Omental fat pad (tissue), 4 donors: ENCODE measurements at places on chromosomes 1 and 21. TPM values are rescaled to one million over a fixed set of nuclear protein-coding genes. Genes with fewer than 3 reads are reported as not detected.

Gene RSPO1
- 13.6 TPM for total RNA-seq

DNA sequence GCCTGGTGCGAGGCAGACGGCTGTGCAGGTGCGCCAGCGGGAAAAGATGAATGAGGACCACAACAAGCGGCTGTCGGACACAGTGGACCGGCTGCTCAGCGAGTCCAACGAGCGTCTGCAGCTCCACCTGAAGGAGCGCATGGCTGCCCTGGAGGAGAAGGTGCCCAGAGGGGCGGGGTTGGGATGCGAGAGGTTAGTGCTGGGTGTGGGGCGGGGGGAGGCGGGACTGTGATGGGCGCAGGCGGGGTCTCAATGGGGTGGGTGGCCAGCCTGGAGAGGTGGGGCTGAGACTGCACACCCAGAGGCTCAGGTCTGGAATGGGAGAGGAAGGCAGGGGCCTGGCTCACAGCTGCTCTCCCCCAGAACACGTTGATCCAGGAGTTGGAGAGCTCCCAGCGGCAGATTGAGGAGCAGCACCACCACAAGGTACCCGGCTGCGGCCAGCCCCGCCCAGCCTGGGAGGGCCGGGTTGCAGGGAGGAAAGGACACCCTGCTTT, 22.3 kb downstream of the PPFIA4 start:
- no peak for DNase-seq

DNA sequence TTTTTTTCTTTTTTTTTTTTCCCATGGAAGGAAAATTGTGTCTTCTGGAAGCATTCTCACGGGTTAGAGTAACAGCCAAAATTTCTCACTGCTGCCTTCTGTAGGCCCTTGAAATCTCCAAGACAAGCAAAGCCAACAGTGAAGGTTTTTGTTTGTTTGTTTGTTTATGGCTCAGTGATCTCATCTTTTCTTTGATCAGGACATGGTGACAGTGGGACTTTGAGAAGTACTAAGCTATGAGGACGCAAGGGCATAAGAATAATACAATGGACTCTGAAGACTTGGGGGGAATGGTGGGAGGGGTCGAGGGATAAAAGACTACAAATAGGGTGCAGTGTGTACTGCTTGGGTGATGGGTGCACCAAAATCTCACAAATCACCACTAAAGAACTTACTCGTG, 419.4 kb downstream of the PTPRC start:
- DNase-seq: no peak

DNA sequence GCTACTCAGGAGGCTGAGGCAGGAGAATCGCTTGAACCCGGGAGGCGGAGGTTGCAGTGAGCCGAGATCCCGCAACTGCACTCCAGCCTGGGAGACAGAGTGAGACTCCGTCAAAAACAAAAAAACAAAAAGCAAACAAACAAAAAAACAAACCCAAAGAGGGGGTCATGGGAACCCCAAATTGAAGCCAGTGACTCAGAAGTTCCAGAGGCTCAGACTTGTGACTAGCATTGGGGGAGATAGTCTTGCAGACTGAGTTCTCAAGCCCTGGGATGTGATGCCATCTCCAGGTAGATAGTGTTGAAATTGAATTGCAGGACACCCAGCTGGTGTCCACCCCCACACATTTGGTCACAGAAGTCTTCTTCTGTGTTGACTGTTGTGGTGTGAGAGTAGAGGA, 24.9 kb upstream of the ENO1 start:
- DNase-seq: no peak

Gene ZMYND12
- 1.6 TPM for total RNA-seq

Gene KCNE2
- not detected for total RNA-seq

- DNase-seq: no peak
These were observed 14.4 kb upstream of the SCCPDH start for GRCh38 chr1:246709835-246710234.

DNA sequence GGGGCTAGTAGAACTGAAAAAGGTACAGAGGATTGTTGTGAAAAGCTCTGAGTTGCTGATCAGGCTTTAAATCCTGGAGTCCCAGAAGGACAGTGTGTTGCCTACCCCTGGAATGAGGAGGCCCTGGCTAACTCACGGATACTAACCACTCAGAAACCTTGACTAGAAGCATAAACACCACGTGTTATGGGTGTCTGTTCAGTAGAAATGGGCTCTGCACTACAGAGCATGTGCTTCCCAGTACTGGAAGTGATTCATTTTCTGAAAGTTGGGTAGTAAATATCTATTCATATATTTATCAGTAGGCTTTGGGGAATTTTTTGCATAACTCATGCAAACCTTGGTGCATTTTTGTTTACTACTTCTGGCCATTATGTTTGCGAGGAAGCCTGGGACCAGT, 15.1 kb upstream of the CLCA1 start:
- no peak for DNase-seq

Gene CRYAA
- total RNA-seq: not detected

DNA sequence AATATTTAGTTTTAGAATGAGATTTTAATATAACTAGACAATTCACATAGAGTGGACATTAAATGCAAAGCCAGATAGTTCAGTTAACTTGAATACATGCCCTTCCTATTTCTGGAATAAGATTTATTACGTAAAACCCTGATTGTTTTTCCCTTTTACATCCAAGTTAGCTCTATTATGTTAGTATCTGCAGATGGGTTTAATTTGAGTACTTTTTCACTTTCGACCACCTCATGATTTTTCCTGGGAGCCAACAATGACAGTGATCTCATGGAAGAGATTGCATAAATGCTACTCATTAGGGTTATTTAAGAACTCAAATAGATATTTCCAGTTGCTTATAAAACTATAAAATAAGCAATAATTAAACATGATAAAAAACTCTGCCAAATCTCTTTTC, 199.4 kb upstream of the PTGFR start:
- no peak for DNase-seq

- DNase-seq: no peak
These were observed 89.5 kb upstream of the RAB4A start for GRCh38 chr1:229181419-229181818.

DNA sequence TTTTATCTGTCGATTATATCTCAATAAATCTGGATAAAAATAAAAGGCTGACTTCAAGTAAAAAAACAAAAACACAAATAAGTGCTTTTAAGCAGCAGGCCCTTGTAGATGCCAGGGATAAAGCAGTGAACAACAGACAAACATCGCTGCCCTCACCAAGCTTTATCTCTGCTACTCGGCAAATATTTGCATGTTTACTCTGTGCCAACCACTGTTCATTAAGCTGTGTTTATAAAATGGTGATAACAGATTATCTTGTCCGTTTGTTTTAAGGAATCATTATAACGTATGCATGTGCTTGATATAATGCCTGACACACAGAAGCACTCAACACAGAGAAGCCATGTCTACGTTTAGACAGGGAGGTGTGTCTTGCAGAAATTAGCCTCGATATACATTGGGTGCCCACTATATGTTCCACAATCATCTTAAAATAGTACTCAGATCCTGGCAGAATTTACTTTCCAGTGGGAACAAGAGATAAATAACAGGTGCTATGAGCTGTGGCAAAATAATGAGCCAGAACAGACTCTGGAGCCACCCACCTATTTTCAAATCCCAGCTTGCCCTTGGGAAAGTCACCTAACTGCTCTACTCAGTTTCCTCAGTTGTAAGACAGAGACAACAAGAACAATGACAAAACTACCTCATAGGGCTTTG, 47.2 kb downstream of the TRIT1 start:
- no peak for DNase-seq

DNA sequence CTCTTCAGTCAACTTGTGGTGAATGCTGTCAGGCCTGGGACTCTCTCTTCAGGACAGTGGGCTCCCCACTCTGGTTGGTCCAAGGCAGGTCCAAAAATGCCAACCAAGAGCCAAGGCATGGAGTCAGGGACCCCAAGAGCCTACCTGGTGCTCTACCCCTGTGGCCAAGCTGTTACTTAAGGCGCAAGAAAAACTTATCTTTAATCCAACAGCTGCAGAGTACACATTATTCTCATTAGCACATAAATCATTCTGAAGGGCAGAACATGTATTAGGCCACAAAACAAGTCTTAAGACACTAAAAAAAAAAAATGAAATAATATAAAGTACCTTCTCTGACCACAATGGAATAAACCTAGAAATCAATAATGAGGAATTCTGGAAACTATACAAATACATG, 65.7 kb downstream of the FAF1 start:
- DNase-seq: no peak

DNA sequence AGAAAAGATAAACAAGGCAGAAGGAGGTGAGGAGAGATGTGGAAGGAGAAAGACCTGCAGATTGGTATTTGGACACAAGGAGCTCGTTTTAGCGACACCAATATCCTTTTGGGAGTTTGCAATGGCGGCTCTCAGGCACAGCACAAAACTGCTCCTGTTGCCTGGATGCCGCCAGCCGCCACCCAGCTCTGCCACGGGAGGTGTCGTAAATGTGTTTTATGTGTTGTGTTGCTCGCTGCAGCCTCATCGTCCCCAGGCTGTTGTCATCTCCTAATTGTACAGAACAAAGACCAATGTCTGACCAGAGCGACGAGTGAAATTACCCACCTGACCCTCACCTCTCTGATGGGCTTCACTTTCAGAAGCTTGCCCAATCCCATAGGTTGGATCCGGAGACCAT, 96.6 kb upstream of the ZNF281 start:
- no peak for DNase-seq

DNA sequence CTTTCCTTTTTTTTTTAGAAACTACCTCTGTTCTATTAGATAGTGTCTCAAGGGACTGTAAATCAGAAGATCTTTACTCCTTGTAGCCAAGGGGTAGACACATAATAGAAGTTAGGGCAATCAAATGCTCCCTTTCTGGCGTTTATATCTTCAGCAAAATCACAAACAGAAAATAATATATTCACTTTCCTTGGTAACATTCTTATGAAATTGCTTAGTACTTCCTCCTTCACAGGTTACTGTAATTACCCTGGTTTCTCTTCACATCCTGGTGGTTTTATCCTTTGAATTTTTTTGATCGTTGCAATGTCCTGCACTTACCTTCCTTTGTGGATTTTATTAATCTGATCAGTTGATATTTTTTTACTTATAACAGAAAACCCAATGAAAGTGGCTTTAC, 1064.9 kb downstream of the NCAM2 start:
- DNase-seq: no peak

- DNase-seq: no peak
These were observed 25.0 kb downstream of the LRRC8C start for GRCh38 chr1:89657886-89658285.

Gene C1orf185
- total RNA-seq: not detected

Gene SHE
- total RNA-seq: 23.4 TPM

- DNase-seq: no peak
These were observed 186.8 kb upstream of the C1orf174 start for GRCh38 chr1:4086921-4087320.

Gene SPATC1L
- 0.96 TPM for total RNA-seq

DNA sequence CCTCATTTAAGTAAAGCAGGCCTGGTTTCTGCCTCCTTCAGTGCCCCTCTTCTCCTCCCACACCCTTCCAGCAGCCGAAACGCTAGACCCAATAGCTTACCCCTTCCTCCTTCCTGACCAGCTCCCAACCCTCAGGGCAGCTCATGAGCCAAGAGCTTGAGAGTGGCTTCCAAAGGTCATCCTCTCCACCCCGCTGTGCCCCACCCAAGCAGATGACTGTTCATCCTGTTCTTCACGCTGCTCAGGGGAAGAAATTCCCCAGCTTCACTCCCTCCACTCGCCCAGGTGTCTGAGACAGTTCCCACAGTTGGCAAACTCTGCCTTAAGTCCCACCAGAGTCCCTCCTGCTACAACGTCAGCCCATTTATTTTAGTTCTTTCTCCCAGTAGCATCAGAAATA, 23.4 kb downstream of the ARHGEF19 start:
- DNase-seq: no peak

DNA sequence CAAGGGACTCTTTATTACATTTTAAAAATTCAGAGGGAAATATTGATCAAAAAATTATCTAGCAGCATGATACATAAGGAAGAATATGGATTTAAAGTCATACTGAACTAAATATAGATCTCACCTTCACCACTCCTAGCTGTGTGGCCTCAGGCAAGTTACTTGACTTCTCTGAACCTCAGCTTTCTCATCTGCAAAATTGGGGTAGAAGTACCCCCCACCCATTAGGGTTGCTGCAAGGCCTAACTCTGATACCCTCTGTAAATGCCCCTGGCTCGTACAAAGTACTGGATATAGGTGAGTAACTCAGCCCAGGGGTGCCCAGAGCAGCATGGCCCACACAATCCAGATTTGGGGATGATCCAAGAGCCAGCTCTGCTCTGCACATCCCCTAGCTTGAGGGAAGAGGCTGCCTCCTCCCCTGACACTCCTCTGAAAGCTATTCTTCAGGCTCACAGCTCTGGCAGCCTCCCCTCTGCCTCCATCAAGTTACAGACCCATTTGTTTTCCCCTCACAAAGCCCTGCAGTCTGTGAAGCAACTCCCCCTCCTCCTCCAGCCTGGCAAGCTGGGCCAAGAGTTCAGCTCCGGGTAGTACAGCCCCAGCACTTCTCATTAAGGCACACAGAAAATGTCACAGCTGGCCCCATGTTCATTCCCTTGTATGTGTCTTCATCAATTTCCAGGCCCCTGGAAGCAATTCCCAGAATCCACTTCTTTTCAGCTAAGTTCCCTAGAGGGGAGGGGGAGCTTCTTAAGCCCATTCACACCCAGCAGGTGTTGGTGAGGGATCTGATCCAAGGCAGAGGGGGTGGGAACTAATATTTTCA, 143.7 kb downstream of the PLPP3 start:
- no peak for DNase-seq

Gene EFNA1
- total RNA-seq: 51.7 TPM

DNA sequence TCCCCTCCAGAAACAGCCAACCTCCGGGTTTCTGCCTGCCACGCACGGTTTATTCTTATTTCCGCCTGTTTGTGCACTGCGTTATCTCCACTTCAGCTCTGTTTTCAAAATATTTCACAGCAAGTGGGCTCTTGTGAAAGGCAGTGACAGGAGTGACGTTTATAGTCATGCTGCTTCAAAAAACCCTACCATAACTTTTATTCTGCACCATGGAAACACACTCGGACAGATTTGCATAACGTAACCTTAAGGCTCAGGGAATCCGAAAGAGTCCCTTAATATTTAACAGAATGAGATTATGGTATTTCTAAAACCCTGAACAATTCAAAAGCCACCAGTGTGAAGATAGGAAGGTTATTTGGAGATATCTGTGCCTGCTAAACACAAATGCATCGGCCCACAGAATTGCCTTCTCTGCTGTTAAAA, 782 bp upstream of the SDE2 start:
- DNase-seq: no peak

Gene CYP4A22
- total RNA-seq: 0.93 TPM

- DNase-seq: no peak
These were observed 22.2 kb downstream of the SLC9C2 start for GRCh38 chr1:173580658-173581057.

- no peak for DNase-seq
These were observed 7.2 kb downstream of the LRP8 start for GRCh38 chr1:53320646-53321045.

Gene PGD
- 432 TPM for total RNA-seq

Gene AMPD1
- not detected for total RNA-seq

Gene MROH9
- total RNA-seq: 0.24 TPM

Gene SYT6
- total RNA-seq: not detected

DNA sequence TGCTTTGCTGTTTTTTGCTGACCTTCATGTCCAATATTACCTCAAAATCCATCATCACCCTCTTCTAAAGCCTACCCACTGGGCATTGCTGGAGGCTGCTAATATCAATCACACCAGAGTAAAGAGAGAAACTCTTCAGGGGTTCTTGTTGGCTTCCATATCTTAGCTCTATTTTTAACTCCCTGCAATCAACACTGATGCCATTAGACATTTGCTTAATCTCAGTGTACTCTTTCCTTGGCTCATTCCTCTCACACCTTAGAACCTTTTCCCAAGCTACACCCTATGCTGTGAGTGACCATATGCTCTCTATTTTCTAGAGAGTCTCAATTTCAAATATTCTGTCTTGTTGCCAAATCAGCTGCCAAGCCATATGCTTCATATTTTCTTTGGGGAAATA, 40.6 kb upstream of the RABGAP1L start:
- no peak for DNase-seq
